ENCODE measurements at places on chromosomes 4 and X.
A peak's percentile ranks its signal among the peaks of the same experiment; 100 is the strongest.

DNA sequence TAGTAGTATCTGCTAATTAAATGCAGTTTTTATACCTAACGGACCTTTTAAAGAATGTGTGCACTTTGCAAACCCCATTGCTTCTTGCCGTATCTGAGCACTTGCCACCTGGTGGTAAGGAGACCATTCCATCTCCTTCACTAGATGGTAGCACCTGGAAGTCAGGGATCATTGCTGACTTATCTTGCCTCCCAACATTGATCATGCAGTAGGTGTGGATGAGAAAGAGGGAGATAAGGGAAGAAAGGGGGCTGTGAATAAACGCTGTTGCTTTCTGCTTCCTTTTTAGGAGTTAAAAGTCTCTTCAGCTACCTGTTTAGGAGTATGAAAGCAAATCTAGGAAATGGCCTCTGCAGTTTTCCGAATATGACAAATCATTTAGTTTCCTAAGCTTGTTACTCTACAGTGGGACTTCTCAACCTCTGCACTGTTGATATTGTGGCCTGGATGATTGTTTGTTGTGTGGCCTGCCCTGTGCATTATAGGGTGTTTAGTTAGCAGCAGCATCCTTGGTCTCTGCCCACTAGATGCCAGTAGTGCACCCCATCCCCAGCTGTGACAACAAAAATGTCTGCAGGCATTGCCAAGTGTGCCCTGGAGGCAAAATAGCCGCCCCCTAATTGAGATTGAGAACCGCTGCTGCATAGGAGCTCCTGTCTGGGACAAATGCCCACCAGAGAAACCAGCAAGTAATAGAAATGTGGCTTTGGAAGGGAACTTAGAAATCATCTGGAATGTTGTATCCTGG is 38.8 kb downstream of the GAB1 start:
- no peak for DNase-seq

GRCh38 chrX:49157194-49157593 is 5.4 kb upstream of the MAGIX start:
- no peak for DNase-seq

- no peak for DNase-seq
Observed at GRCh38 chrX:130594453-130594916, 192.7 kb downstream of the RBMX2 start.

DNA sequence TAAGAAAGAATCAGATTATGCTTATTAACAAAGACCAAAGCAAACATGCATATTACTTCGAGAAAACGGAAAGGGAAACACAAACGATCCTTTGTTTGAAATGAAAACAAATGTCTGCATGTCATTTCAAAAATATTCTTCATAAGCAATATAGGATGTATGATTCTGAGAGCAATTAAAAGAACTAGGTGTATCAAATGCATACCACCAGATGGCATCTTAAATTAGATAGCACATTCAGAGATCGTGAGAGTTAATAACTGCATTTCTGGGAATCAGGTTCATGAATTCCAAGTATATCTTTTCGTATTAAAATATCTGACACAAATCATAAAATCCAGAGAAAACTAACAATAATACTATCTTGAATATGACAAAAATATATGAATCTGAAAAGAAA is 159.5 kb downstream of the PPP3CA start:
- no peak for DNase-seq

DNA sequence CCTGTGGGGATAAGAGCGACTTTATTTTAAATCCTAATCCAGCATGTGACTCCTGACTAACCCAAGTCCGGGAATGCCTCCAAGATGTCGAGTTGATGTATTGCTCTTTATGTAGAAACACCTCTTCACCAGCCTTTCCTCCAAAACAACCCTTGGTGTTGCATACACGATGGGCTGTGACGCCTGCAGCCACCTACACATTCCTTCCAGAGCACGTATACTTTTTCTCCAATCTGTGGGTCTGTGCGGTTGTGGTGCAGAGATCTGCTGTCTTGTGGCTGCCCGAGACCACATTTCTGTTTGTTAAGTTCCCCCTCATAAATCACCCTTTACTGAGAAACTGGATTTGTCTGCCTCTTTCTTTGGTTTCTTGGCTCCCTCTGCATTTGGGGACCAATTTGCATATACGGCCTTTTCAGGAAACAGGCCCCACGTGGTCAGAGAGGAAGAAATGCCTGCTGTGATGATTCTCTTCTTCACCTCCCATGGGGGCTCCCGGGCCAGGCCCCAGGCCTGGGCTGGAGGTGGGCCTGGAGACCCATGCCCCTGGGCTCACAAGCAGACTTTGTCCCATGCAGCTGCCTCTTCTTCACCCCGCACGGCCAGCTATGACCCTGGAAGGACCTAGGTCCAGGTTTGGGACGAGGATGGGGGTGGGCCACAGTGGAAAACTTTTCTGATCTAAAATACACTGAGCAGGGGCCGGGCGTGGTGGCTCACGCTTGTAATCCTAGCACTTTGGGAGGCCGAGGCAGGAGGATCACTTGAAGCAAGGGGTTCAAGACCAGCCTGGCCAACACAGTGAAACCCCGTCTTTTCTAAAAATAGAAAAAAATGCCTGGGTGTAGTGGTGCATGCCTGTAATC is 21.4 kb upstream of the AFAP1 start:
- peak; percentile 58 for DNase-seq

GRCh38 chrX:40012868-40013265 is 84.9 kb downstream of the BCOR start:
- peak; percentile 28 for DNase-seq

DNA sequence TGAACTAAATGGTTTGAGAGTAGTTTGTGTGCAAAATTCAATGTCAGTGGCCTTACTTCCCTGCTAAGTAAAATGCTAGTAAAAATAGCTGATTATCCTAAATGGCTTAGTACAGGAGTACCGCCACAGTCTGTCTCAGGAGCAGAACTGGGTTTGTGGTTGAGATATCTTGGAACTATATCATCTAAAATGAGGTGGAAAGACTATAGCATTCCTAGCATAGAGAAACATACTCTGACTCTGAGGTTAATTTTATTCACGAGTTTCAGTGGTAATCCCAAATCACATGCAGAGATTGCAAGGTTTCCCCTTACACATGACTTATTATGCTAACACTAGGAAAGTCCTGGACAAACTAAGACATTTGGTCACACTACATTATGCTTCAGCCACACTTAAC is 70.4 kb downstream of the OR13H1 start:
- no peak for DNase-seq

DNA sequence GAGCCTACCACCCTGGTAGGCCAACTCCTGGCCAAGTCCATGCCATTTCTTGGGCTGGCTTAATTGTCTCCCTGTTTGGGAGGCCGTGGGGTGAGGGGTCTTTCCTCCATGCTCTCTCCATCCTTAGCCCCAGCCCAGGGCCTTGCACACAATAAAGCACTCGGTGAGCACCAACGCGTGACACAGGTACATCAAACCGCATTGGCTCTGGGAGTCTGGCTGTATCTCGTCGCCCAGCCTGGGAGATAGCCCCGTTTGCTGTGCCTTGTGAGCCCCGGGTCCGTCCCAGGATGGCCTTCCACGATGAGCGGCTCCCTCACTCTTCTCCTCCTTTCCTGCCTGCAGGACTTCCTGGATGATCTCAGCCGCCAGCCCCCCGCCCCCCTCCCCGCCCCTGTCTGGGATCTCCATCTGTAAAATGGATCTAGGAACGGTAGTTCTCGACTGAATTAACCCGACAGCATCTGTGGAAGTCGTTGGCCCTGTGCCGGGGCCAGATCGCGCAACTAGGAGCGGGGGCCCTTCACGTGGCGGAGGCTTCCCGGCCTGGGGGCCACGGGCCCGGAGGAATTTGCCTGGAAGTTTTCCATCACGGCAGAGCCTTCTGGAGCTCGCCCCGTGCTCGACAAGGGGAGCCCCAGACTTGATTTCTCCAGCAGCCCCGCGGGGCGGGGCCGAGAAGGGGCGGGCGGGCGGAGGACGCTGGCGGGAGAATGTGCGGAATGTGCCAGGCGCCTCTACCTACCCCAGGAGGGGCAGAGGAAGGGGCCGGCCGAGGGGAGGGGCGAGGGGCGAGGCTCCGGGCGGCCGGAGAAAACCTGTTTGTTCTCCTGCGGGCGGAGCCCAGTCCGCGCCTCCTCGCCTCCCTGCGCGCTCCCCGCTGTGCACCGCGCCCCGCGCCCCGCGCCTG is at the start of gene ZNF185:
TSS of gene ZNF185 (plus strand) at position 846 of the 910 bp plus-strand sequence. CDS start 16,423 bp downstream, outside the sequence.
- DNase-seq = no peak

DNA sequence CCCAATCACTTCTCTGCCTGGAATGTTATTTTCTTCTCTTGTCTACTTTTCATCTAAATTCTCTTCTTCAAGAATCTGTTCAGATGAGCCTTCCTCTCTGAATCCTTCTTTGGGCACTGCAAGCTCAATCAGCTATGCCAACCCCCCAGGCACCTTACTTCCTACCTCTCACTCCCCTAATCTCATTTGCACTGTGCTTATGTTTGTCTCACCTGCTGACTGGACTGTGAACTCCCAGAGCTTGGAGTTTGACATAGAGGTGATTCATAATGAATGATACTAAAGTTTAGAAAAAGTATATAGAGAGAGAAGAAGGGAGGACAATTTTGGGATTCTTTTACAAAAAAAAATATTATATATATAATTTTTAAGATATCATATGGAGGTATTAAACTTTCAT is 36.3 kb downstream of the ANXA10 start:
- DNase-seq = no peak

- DNase-seq = no peak
Observed at GRCh38 chr4:149238097-149238496, 577.5 kb downstream of the IQCM start.

DNA sequence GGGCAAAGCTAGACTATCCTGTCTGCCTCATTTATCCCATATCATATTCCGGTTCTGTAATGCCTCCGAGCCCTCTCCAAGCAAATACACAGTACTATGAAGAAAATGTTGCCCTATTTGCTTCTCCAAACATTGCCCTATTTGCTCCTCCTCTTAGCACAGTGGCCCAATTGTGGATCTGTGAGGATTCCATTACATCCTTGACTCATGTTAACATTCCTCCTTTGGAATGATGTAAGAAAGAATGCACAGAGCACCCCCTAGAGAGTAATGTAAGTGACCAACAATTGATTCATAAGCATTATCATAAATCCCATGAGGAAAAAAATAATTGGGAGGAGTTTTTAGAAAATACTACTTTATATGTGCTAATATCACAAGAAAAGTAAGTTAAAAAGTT is 11.3 kb upstream of the BTC start:
- no peak for DNase-seq

GRCh38 chr4:88878642-88879041 is 178.3 kb downstream of the FAM13A start:
- no peak for DNase-seq

DNA sequence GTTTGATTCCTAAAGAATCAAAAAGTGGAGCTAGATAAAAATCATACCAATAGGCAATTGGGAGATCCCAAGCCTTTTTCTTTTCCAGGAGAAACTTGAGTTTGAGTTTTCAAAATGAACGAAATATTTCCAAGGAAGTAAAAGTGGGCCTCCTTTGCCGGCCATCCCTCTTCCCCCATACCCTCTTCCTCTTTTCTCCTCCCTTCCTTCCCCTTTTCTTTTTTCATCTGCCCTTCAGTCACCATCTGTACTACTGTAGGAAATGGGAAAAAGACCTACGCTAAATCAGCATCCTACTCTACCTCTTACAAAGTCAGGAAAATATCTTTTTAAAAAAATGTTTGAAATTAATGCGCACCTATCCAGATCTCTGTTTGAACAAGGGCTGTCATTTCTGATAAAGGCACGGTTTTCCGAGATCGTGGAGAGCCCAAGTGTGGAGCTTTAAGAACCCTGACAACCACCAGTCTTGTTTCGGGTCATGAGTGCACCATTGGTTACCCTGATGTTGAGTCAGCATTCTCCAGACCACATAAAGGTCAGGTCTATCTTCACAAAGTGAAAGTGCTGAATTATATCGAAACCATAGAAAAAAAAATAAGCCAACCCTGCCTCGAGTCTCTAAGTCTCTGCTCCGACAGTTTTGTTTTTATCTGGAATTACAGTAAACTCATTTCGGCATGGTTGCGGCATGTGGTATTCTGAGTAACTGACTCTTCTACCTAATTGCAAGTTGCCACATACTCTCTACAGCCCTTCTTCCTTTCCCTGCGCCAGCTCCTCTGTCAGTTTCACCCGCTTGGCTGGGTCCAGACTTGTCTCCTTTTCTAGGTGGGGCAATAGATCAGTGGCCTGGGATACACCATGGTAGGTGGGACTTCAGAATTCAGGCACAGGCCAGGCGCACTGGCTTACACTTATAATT is 140.2 kb upstream of the KLF3 start:
- DNase-seq = peak; percentile 19

GRCh38 chr4:33746979-33747378 is 2497.3 kb downstream of the ARAP2 start:
- DNase-seq = no peak

DNA sequence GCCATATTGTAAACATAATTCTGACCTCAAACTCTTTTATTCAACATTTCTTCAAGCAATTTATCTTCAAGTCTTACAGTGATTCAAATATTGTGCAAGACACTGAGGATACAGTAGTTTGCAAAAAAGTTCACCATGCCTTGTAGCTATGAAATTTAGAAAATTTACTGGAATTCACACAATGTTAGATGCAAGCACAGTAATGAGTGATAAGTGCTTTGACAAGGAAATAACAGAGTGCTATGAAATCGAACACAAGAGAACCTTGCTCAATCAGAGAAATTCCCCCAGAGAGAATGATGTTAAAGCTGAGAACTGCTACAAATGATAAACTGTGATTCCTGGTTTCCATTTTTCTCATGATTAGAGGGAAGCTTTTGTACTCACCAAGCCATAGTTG is 952.9 kb downstream of the FAT4 start:
- DNase-seq = no peak

DNA sequence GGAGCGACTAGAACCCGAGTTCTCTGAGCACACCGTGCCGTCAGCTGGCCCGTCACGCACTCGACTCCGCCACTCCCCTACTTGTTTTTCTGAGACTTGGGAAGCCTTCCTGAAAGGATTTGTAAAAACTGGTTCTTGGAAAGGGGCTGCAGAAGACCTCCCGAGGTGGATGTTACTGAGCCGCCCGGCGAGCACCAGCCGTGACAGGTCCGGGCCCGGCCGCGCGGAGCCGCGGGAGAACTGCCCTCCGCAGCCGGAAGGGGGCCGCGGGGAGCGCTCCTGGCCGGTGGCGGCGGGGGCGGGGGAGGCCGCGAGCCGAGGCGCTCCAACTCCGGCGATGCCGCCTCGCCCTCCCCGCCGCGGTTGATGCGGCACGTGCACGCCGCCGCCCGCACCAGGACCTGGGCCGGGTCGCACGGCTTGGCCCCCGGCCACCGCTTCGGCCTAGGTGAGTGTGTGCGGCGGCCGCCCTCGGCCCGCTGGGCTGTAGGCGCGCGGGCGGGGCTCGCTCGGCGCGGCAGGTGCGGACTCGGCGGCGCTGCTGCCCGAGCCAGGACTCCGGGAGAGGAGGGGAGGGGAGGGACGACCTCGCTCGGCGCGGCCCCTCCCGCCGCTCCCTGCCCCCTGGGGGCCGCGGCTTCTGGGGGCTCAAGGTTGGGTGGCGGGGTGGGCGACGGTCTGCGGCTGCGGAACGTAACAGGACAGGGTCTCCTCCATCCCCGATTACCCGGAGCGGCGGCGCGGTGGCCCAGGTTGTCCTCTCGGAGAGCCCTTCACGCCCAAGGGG is 1.7 kb downstream of the SPRY1 start:
- DNase-seq = peak; percentile 67

DNA sequence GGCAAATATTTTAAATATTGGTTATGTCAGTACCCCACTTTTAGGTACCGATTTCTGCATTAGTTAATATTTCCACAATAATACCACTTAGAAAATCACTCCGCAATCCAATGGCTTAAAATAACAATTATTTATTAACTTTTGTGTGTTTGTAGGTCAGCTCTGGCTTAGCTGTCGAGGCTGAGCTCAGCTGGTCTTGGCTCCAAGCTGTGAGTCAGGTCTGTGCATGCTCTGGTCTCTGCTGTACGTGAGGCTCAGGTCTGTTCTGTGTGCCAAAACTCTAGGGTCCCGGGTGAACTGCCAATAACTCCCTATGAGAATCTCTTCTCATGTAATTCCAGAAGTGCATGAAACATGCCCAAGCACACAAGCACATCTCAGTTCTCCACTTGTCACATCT is 245.8 kb upstream of the GK2 start:
- DNase-seq = no peak

Measured in activated CD8-positive, alpha-beta memory T cell treated with anti-CD3 and anti-CD28 coated beads, Interleukin-2, amount 50 U/mL, for 4 hours (primary cell).